NCI-H2227 treated with DMSO at 0.1 percent for 48 hours (cell line): ENCODE measurements at places on chromosomes 3 and 15.

DNA sequence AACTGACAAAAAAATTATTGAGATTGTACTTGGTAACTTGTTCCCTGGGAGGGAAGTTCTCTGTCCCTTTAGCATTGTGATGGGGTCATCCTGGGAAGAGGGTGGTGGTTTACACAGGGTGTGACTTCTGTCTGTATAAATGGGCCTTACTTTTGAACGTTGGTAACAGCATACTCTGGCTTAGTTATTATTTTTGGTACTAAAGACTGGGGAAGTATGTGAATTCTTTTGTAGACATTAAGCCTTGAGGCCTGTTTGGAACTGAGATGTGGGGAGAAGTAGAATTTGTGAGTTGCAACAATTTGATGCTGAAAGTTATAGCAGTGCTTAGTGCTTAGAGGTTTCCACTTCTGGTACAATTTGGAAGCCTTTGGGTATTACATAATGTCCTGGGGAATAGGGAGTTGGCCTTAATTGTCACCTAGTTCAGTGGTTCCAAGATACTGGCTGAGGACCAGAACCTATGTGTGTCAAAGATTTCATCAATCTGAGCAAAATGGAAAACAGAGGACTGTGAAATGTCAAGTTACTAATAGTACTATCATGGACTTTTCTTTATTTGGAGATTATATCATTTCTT is 15.9 kb downstream of the TLNRD1 start:
- DNase-seq: no peak

DNA sequence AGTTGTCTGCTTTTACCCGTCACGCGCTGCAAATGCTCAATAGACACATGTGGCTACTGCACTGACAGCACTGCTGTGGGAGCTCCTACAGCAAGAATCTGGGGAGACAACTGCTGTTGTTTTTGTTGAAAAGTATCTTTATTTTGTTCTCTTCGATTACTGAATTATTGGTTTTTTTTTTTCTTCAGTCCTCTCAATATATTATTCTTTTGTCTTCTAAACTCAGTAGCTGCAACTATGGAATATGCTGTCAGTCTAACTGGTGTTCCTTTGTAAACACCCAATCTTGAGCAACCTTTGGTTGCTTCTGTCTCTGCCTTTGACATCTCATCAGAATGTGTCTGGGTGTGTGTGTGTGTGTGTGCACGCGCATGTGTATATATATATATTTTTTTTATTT is 12.6 kb downstream of the DCP1A start:
- DNase-seq: no peak

GRCh38 chr3:135792174-135792573 is 173.4 kb upstream of the PPP2R3A start:
- no peak for DNase-seq

DNA sequence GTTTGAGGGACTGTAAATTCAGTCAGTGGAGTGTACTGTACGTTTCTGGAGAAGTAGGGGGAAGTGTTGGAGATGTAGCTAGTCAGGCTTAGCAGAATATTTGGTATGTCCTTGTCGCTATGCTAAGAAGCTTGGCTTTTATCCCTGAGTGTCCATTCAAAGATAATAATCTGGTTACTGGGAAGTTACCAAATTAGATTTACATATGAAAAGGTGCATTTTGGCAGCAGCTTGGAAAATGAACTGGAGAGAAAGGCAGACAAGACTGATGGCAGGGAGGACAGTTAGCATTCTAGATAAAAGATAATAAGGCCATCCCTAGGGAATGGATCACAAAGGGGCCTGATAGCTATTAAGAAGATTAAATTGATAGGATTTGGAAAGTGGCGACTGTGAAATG is 58.7 kb downstream of the P2RY1 start:
- no peak for DNase-seq

DNA sequence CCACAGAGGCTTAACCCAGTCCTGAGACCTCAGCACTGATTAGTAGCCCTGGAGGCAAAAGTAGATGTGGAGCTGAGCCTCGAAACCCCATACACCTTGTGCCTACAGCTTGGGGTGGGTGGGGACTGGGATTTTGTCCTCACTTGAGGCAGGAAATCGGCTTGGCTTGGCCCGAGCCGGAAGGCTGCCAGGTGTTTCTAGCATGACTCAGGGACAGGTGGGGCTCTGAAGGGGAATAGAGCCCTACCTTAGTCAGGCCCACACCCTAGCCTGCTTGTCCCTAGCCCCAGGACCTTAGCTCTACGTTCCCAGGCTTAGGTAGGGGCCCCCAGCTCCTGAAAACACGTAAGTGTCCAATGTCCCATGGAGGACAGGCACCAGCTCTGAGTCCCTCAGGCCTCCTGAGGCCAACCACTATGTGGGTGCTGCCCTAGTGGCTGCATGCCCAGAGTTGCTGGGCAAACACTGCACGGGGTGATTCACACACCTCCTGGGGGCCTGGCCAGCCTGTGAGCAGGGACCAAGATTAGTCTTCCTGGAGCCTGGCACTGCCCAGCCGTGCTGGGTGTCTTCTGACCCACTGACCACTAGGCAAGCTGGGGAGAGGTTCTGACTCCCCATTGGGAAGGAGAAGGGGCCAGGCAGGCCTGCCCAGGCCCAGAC is 3.1 kb downstream of the MST1R start:
- DNase-seq: no peak
